ENCODE measurements at places on chromosomes 12 and 14.

- DNase-seq, result no peak
Measured at GRCh38 chr14:92719421-92719820, 29.0 kb downstream of the LGMN start.

DNA sequence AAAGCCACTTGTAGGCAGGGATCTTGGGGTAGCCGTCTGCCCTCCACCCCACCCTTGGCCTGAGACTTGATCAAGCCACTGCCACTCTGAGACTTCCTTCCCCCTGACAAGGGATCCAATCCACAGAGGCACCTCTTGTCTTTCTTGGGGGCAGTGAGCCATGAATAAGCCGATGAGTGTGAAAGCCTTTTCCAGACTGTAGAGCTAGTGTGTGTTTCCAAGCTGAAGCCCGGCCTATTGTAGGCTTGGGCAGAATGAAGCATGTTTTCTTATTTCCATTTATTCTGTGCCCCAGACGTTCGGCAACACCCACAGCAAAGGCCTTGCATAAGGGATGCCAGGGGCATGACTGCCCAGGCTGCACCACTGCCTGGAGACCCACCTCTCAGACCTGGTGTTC is 991.6 kb downstream of the BCL11B start:
- DNase-seq, result no peak

GRCh38 chr12:79058342-79058741 is 193.8 kb downstream of the SYT1 start:
- no peak for DNase-seq

DNA sequence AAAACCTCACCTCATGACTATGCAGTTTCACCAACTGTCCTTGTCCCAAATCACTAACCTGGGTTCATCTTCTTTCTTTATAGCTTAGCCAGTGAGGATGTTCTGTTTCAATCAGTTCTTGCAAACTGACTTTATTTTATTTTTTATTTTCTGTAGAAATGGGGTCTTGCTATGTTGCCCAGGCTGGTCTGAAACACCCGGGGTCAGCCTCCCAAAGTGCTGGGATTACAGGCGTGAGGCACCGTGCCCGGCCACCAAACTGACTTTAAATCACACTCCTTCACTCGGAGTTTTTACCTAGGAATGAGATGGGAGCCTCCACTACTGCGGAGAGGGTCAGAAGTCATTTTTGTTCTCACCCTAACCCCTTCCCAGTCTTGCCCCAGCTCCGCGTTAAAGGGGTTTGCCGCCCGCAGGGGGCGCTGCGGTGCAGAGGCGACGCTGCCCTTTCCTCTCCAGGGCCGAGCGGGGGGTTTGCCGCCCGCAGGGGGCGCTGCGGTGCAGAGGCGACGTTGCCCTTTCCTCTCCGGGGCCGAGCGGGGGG is 7.0 kb upstream of the B4GALNT3 start:
- peak; percentile 40 for DNase-seq

GRCh38 chr14:23638414-23639047 is 2.4 kb downstream of the DHRS2 start:
- DNase-seq, result no peak

- no peak for DNase-seq
Measured at GRCh38 chr14:92794547-92794941, 439 bp downstream of the GOLGA5 start.

DNA sequence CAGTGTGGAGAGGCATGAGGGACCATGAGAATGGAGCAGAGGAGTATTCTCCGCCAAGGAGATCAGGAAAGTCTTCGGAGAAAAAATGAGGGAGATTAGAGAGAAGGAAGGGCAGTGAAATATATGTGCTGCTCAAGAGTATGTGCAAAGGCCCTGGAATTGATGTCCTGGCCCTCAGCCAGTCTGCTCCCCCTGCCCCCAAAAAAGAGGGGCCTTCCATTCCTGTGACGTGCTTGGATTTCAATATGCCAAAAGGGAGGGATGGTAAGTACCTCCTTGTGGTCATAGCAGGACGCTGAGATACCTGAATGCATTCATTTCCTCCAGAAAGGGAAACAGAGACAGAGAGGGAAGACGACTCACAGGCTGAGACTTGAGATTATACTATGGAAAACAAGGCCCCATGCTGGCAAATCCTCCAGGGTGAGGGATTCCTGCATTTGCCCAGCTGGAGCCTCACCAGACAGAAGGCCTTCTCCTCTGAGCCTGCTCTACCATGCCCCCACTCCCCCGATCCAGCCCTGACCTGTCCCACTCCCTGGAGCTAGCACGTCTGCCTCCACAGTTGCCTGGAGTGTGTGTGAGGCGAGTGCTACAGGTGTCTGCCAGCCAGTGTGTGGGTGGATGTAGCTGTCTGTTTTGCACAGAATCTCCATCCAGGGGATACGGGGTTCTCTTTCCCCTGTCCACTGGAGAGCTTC is 3.9 kb upstream of the RARG start:
- no peak for DNase-seq

DNA sequence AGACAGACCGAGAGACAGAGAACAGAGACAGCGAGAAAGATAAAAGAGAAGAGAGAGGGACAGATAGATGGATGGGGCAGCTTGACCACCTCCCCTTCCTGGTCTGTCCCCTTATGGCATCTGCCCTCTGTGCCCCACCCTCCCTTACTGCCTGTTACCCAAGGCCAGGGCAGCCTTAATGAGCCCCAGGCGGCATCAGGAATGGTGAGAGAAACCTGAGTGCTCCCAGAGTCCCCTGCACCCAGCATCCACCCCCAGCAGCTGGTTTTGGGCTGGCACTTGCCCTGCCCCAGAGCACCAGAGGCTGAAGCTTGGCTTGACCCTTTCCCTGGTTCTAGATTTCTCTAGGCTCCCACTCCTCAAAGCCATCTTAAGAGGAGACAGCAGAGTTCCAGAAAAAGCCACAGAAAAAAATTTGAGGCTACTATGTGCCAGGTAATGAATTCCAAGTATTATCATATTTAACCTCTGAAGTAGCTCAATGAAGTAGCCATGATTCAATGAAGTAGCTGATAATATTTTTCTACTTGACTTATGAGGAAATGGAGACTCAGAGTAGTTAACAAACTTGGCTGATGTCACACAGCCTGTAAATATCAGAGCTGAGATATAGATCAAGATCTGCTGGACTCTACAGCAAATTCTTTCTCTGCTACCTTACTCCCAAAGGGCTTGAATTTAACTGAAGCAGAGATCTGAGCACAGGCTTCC is 2.0 kb upstream of the ZNF385A start:
- DNase-seq, result no peak

GRCh38 chr12:116878567-116879508 is 2.4 kb downstream of the HRK start:
- no peak for DNase-seq

- DNase-seq, result no peak
Measured at GRCh38 chr12:50195832-50196231, 28.7 kb upstream of the CERS5 start.

DNA sequence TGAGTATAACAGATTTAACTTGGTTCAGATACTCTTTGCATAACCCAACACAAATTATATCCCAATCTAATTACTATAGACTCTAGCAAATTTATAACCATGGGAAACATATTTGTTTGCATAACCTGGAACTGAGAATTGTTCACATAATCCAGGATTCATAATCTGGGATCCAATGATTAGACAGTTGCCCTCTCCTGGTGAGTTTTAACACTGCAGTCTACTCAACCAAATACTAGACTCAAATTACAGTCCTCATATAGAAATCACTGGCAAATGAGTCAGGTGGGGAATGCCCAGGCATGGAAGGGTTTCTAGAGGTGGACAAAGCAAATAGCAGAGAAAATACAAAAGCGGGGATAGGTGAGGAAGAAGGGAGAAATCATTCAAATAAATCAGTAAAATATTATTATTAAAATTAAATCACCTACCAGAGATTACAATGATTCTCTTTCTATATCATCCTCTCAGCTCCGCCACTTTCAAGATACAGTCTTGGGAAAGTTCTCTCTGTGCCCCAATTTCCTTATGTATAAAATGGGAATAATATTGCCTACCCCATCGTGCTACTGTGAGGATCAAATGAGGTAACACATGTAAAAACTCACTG is 9.4 kb downstream of the GCH1 start:
- no peak for DNase-seq

- DNase-seq, result no peak
Measured at GRCh38 chr12:124422570-124423523, 128.0 kb downstream of the RFLNA start.

DNA sequence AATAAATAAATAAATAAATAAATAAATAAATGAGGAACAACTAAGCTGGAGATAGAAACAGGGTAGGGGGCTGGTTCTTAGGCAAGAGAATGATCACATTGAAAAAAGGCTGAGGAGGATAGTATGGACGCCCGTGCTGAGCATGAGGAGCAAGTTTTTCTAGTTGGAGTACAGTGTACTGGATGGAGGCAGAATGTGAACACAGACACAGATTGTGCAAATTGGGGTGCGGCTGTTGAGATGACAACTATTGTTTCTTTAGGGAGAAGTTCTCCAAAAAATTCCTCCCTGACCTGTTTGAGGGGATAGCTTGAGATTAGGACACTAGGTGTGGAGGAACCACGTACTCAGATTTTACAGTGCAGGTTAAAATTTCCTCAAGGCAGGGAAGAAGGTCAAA is 979 bp upstream of the BIN2 start:
- no peak for DNase-seq

DNA sequence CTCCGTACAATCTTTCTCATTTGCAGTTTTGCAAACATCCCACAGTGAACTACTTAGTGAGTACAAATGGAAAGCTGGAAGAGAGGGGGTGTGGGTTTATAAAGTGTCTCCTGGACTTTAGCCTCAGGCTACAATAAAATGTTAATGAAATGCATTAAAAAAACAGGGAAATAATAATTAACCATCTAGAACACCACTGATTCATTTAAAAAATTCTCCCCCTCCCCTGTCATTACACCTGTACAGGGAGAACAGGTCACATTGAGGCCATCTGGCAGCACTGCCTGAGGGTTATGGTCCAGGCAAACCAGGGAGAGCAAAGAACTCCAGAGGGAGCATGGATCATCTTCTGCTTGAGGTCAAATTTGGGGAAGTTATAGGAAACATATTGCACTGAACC is 96.3 kb downstream of the TSPAN8 start:
- DNase-seq, result no peak

GRCh38 chr12:51751661-51752060 is 96.9 kb downstream of the FIGNL2 start:
- DNase-seq, result no peak

DNA sequence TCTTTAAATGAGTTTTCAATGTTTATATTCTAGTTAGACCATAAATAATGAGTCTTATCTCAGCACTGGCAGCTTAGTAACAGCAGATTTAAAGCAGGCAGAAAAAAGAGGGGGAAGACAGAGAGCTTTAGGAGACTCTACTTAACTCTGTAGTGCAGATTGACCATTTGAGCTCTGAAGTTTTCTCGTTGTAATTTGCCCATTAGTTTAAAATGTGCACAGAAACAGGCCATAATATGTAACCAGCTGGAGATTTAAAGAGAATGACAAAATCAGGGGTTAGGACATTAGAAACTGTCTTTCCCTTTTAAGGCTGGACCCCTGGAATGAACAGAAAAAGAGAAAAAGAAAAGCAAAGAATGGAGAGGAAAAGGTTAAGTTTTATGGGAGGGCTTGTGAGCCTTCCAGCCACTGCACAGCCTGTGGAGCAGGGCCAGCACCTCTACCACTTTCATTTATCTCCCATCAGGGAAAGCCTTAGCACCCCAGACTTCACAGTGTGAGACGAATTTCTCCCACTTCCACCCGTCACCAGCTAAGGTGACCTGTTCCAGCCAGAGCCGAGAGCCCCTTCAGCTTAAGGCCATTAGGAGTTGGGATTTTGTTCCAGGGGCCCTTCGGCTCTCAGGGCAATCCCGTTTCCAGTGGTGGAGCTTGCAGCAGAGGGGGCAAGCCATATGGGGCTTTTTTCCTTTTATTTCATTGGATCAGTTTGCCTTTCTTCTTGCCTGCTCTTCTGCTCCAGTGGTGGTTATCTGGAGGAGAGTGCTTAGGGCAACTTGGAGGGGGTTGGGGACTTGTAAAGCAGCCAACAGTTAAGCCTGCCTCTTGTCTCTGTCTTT is 8.0 kb downstream of the IL22 start:
- DNase-seq, result no peak

DNA sequence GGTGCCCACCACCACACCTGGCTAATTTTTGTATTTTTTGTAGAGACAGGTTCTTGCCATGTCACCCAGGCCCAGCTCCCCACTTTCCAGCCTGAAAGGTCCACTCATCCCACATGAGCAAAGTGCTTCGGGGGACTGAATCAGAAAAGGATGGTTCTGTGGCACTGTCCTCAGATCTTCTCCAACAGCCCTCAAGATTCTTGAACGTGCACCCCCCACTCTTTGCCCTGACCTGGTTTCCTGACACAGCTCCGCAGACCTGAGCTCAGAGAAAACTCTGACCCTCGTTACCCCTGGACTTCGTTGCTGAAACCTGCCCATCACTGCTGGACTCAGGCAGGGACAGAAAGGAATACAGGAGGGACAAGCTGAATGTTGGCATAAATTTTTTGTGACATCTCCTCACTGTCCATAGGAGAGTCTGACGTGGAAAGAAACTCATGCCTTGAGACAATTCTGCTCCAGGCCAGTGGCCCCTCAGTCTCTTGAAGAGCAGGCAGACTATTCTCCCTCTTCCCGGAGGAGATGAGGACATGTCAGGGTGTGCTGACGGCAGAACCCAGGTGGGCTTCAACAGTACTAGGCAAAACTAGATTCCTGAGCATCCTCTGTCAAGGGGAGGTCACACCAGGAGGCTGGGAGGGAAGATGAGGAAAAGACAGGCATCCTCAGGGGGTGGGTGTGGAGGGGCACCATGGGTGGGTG is 149.3 kb downstream of the DPF3 start:
- DNase-seq, result no peak

DNA sequence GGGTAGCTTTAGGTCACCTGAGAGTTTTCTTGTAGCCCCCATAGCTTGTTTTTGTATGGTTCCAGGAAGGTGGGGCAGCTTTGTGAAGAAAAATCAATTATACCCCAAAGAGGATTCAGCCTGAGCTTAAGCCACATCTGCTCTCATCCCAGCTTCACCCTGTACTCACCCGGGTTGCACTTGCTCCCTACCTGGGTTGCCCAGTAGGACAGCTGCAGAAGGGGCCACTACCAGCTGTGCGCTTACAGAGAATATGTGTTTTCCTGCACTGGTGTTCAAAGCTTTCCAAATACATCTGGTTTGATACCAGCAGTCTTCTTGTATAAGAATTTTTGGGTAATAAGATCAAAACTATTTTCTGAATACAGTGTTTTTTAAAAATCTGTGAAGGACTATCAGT is 3.0 kb upstream of the SLC38A1 start:
- no peak for DNase-seq

- no peak for DNase-seq
Measured at GRCh38 chr12:104710940-104711689, 247.0 kb downstream of the SLC41A2 start.
